ENCODE measurements at places on chromosomes 3 and 15.
A peak's percentile ranks its signal among the peaks of the same experiment; 100 is the strongest.

DNA sequence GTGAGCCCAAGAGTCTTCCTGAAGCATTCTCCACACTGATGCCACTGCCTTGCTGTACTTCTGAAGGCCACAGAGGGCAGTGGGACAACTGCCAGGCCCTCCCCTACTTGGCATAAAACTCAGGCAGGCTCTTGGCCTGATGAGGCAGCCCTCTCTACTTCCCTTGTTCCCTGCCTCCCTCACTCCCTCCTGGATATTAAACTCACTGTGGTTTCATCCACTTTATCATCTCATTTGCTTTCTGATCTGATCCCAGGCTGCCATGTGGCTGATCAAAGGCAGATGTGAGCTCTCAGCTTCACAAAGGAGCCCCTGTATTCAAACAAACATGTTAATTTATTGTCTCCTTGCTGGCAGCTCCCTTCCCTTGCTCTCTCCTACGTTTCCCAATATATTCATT, 533.5 kb downstream of the IGSF11 start:
- peak; percentile 54 for DNase-seq

- DNase-seq, result no peak
These were observed 3.2 kb downstream of the HTR3E start for GRCh38 chr3:184099806-184100686.

- DNase-seq, result no peak
These were observed 10.4 kb upstream of the ABHD17C start for GRCh38 chr15:80684697-80685096.

DNA sequence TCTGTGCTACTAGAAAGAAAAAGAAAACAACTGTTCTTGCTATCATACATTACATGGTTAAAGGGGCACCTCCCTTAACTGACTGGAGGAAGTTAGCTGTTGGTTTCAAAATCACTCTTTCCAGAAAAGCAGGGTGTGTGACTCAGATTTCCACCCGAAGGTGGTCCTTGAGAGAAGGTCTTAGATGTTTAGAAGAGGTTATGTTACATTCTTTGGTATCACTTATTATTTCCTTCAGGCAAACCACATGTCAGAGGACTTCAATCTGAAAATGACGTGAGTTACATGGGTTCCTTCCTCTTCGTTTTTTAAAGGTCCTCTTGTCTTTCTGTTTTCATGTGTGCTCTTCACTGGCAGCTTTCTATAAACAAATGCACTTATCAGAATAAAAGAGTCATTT, 307.9 kb upstream of the CBLB start:
- DNase-seq, result no peak

DNA sequence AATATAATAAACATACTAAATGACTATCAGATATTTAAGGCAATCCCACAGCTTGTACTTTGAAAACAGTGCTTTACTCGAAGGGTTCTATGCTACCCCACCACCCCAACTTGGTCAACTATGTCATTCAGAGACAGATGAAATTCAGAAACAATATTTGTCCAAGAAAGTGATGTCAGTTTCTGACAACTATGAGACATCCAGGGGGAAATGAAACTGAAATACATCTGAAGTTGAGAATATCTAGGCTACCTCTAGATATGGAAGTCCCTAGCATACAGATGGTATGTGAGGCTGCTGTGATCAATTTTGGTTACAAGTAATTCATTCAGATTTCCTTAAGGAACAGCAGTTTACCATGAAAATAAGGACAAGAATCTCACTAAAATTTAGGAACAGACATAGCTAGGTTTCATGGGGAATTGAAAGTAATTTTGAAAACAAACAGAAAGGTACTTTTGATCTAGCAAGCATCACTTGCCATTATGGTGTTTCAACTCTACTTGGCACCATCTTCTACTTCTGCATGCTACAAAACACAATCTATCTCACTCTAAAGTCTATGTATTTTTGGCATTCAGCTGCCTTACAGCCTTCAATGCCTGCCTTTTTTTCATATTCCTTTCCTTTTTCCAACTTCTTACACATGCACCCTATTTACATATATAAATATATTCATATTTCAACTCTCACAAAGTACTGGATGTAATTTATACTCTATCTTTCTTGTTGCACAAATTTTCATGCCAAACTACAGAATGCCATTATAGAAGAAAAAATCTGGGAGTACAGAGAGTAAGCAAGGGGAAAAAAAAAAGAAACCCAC, 21.7 kb downstream of the ATG3 start:
- no peak for DNase-seq

DNA sequence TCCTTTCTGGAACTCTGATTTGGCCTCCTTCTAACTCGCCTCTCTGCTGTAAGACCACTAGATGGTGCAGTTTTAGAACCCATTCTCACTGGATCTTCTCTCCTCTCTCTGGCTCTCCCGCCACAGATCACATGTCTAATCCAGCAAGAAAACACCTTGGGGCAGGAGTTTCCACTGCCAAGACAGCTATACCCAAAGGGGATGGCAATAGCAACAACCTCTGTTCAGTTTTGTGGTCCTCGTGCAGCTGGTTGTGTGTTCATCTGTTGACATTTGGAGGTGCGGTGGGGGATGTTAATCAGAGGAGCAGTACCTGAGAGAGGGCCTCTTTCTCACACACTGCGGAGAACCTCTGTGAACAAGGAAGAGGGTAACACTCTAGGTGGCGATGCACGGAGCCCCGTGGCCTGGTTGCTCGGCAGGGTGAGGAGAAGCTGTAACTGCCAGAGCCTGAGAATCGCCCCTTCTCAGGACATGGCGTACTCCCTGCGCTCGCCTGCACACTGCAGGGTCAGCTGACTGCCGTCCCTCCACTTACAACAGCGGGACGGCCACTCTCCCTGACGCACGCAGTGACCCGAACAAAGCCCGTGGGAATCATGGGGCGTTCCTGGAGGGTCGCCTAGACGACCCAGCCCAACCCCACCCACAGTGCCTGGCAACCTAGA, at the start of gene TEX55:
Gene TEX55 (plus strand): TSS at position 666 of the 668 bp plus-strand sequence. CDS start 25 bp downstream, outside the sequence.
- DNase-seq, result peak; percentile 28

DNA sequence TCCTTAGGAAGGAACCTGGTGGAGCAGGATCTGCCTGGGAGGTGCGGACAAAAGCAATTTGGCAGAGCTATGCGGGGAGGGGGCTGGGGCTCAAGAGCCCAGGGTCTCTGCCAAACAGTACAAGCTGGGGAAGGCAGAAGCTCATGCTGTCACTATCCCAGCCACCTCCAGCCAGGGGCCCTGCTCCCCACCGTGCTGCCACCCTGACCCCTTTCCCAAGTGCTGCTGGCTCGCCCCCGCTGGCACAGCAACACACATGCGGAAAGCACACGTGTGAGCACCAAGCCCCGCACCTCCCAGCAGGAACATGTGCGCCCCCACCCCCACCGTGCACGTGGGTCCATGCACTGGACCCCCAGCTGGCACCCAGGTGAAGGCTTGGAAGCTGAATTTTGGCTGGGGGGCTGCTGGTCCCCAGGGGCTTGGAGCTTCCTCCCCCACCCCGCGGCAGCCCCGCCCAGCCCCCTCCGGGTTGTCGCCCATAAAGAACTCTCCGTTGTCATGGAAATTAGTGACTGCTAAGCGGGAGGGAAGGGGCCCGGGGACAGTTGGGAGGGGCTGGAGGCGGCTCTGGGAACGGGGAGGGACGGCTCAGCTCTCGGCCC, 742 bp downstream of the CAMKV start:
- DNase-seq, result peak; percentile 22

GRCh38 chr3:35678643-35679161, 39.4 kb downstream of the ARPP21 start:
- peak; percentile 43 for DNase-seq

- no peak for DNase-seq
These were observed 29.7 kb downstream of the CYP11A1 start for GRCh38 chr15:74337607-74338211.

GRCh38 chr3:13670292-13670691, 121.4 kb downstream of the FBLN2 start:
- DNase-seq, result no peak

DNA sequence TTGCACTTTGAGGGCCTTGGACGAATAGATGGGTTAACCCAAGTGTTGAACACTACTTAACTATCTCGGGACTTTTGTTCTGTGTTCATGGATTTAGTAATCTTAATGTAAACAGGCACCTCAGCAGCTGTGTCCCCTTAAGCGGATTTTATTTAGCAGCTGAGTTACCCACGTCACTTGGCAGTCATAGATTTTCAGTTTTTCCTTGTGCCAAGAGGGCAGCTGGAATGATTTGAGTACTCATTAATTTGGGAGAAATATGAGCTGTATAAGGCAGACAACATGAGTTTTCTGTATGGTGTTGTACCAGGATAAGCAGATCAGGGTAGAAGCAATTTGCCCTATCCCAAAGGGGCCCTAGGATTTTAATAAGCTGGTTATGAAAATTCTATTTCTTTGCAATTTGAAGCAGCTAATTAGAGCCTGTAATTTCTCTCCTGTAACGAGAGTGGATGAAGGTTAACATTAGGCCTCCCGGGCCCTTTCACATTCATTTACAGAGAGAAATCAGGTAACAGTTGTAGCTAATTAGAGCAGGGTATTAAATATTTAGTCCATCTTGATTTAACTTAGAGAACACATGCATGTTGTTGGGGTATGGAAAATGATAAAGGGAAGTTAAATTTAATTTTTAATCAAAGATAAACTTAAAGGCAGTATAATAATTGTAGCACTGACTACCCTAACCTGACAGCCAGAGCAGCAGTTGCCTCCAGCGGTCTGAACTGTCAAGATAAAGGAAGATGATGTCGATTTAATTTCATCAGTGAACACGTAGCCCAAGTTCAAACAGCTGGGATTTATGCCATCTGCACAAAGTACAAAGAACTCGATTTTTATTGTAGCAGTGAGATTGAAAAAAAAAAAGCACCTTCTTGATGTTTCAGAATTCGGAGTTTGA, 194.5 kb downstream of the LRTM1 start:
- peak; percentile 36 for DNase-seq

- DNase-seq, result no peak
These were observed 19.6 kb upstream of the FGD5 start for GRCh38 chr3:14799146-14799545.

DNA sequence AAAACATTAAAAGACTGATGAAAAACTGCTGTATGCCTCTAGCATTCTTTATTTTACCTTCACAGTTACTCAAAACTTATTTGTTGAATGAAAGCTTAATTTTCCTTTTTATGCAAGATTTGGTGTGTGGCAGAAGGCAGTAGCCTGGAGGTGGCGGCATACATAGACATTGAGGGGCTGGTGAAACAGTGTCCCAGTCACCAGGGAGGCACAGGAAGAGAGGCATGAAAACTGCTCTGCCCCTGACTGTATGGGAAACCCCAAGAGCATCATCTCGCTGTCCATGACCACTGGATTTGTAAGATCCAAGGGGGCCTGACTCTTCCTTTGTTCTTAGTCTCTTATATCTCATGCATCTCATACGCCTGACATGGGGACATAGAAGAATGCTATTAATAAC, 493.7 kb upstream of the GOLIM4 start:
- DNase-seq, result no peak

- no peak for DNase-seq
These were observed 35.7 kb downstream of the P3H2 start for GRCh38 chr3:190084983-190085382.

GRCh38 chr3:28586325-28586724, 237.7 kb upstream of the AZI2 start:
- DNase-seq, result no peak

GRCh38 chr3:172321035-172321434, 127.2 kb downstream of the GHSR start:
- no peak for DNase-seq

- DNase-seq, result no peak
These were observed 348.5 kb downstream of the ERC2 start for GRCh38 chr3:56119575-56120349.

DNA sequence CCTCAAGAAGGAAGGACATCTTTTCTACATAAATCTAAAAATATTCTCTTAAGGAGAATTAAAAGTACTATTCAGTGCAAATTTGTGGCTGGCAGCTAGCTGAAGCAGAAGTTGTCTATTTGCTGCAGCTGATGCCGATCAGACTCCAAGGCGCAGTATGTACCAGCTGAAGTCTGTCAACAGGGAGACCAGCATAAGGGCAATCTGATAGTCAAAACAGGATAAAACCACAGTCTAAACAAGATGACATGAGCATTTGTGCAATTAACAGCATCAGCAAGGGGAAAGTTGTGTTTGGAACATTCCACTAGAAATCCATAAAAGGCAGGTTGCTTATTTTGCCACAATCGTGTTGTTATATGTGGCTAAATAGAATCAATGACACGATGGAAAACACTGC, 198.2 kb upstream of the ROBO2 start:
- DNase-seq, result no peak

GRCh38 chr3:169953462-169954141, 13.0 kb upstream of the SEC62 start:
- no peak for DNase-seq

- no peak for DNase-seq
These were observed 27.0 kb downstream of the OPA1 start for GRCh38 chr3:193620057-193620456.

GRCh38 chr15:88538972-88539371, 7.5 kb downstream of the DET1 start:
- DNase-seq, result no peak

DNA sequence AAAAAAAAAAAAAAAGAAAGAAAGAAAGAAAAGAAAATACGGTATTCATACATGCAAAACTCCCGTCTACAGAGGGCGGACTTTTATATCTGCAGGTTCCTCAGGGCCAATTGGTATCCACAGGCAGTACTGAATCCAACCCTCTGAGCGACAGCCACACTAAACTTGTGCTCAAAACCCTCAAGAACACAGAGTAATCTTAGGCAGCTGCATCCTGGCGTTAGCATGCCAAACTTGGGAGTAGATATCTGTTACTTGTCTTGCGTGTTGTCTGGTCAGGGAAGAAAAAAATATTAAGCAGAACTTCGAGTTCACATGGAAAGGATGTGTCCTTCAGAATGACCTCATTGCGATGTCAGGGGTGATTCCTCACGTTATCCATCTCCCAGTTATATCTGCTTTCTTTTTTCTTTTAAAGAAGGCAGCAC, 12.8 kb downstream of the SNAP23 start:
- DNase-seq, result no peak

DNA sequence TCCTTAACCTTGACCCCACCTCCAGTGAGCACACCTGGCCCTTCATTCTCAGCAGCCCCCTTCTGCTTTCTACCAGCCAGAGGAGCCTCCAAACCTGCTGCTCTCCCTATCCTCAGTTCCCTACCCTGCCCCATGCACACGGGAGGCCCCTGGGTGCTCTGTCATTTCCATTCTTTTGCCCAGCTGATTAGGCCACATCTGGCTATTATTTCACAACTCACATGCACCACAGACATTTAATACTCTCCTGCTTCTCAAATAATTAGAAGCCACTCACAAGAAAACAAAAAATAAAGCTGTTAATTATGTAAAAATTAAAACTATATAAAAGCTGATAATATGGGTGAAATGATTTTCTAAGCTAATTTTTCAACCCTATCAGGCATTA, 50.7 kb downstream of the MYLK start:
- DNase-seq, result no peak

GRCh38 chr3:107662124-107662507, 139.4 kb downstream of the BBX start:
- DNase-seq, result peak; percentile 44

- no peak for DNase-seq
These were observed 38.9 kb downstream of the MDFIC2 start for GRCh38 chr3:70273492-70273891.

DNA sequence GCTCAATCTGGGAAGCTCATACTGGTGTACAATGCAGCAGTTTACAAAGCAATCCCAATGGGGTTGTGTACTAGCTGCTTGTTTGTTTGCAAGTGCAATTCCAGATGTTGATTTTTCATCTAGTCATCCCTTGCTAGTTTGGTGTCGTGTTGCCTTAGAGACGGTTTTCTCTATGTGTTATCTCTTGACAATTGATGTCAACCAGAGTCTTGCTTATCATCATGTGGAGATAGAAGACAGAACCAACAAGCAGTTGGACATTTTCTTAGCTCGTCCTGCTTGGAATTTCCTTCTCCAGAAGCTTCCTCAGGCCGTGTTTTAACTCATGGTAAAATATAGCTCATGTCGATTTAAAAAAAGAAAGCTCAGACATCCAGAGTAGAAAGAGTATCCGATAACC, 262.0 kb upstream of the KCNH8 start:
- no peak for DNase-seq
